ENCODE measurements at places on chromosomes 6 and 20. TPM values are rescaled to one million over a fixed set of nuclear protein-coding genes. Genes with fewer than 3 reads are reported as not detected.

- H3K27me3 ChIP-seq = no peaks in the 10 kb centered on the region
- H3K36me3 ChIP-seq = peaks cover 57% of the 10 kb centered on the region
- no peak for DNase-seq
- no peaks in the 10 kb centered on the region for H3K4me1 ChIP-seq
- H3K4me3 ChIP-seq = no peak overlapping the region
Measured at GRCh38 chr6:126020305-126021050, 34.1 kb downstream of the TRMT11 start.

DNA sequence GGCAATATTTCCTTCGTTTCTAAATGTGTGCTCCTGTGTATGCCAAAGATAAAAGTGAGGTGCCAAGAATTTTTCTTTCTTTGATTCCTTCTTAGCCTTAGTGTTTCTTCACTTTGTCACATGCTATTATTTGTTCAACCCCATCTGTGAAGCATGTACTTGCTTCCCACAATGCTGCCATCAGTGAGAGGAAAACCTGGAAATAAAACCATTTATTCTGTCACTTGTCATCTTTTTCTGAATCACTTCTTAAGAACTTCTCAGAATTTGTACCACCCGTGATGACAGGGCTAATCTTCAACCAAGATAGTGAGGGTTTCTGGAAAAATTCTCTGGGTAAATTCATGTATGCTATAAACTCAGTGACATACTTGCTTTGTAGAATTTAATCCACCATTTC lies 450.1 kb downstream of the COL12A1 start:
- H3K27ac ChIP-seq = no peak overlapping the region
- no peaks in the 10 kb centered on the region for H3K4me1 ChIP-seq
- no peak overlapping the region for H3K4me3 ChIP-seq
- H3K36me3 ChIP-seq = no peaks in the 10 kb centered on the region

DNA sequence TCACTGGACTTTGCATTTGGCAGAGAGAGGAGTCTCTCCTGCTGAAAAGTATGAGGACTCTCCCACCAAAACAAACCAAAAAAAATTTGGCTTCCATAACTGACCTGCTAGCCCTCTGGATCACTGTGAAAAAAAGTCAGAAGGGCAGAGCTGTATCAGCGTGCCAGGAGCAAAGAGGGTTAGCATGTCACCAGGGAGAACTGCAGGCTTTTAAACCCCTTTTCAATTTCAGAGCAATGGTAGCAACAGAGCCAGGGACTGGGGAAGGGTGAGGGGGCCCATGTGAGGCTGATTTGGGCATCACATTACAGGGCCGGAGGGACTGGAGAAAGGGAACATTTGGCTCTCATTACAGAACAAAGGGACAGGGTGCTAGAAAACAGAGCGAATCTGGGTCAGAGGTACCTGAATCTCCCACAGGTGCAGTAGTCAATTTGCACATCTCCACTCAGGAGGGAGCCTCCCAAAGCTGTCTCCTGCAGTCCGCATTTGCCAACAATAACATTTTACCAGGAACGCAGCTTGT lies 185.7 kb upstream of the EYA4 start:
- H3K4me1 ChIP-seq = peaks cover 10% of the 10 kb centered on the region
- no peak overlapping the region for H3K27ac ChIP-seq

The BPIFB4 gene
- total RNA-seq = not detected
